NCI-H2081 (cell line): ENCODE measurements at places on chromosomes 2 and 18.

DNA sequence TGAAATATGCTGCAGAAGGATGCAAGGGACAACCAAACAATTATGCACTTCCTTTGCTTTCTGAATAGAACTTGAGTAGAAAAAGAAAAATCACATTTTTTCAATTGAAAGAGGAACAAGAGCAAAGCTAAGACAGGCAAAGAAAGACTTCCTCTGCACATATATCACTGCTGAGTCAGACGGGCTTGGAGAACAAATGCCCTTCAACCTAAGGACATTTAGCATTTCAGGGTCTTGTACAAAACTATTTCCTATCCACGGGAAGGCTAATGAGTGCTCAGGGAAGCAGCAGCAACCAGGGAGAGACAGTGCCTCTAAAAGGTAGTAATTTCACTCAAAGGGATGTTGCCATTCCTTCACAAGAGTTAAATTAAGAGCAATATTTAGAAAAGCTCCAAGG, 570.0 kb upstream of the GCFC2 start:
- DNase-seq: no peak

- DNase-seq: no peak
Measured at GRCh38 chr2:63537306-63537705, 51.0 kb downstream of the WDPCP start.

- DNase-seq: no peak
Measured at GRCh38 chr2:99988599-99988998, 153.8 kb downstream of the AFF3 start.

- no peak for DNase-seq
Measured at GRCh38 chr2:215899141-215900074, 113.9 kb downstream of the MREG start.

- peak; percentile 35 for DNase-seq
Measured at GRCh38 chr18:69250305-69251151, 150.2 kb upstream of the DOK6 start.

DNA sequence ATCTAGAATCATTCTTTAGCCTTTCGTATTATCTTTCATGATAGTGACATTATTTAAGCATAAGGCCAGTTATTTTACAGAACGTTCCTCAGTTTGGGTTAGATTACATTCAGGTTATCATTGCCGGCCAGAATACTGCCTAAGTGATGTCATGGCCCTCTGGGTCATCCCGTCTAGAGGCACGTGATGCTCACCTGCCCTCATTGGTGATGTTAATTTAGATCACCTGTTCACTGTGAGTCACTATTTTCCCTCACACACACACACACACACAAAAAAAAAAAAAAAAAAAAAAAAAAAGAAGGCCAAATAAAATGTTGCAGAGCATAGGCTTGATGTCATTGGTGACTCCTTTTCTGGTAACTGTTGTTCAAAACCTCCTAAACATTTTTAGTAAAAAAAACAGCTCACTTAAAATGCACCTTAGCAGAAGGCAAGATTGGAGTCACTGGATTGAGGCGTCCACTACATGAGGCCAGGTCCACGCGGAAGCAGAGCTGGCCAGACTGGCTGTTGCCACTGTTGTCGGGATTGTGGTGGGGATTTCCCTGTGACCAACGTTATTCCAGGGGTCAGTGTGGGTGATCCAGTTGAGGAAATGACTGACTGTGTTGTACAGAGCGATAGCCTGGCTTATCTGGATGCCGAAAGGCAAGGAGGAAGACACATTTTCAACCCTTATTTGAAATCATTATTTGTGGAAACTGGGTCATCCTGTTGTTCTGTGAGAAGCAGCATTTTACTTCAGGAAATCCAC, 52.1 kb upstream of the CNGA3 start:
- no peak for DNase-seq

DNA sequence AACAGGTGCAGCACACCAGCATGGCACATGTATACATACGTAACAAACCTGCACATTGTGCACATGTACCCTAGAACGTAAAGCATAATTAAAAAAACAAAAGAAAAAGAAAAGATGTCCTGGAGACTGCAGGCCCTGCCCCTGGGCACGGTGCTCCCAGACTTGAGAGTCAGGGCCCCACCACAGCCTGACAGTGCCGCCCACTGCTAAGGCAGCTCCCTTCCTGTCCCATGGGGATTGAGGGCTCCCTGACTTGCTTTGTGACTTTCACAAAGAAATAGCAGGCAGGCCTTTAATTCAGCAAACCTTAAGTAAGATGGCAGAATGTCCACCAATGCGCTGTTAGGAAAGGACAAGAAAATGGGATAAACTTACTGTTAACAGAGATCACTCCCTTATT, 116.8 kb downstream of the NDUFA10 start:
- DNase-seq: no peak

GRCh38 chr2:46967990-46968647, 52.5 kb upstream of the MCFD2 start:
- DNase-seq: no peak

- no peak for DNase-seq
Measured at GRCh38 chr18:10054366-10054765, 140.6 kb downstream of the VAPA start.

- DNase-seq: no peak
Measured at GRCh38 chr2:183157131-183157530, 32.9 kb downstream of the NUP35 start.

GRCh38 chr18:55509631-55510324, 78.2 kb downstream of the TCF4 start:
- no peak for DNase-seq

GRCh38 chr18:68017385-68017784, 500.9 kb upstream of the DSEL start:
- no peak for DNase-seq

- no peak for DNase-seq
Measured at GRCh38 chr2:167480232-167480985, 592.1 kb downstream of the XIRP2 start.

DNA sequence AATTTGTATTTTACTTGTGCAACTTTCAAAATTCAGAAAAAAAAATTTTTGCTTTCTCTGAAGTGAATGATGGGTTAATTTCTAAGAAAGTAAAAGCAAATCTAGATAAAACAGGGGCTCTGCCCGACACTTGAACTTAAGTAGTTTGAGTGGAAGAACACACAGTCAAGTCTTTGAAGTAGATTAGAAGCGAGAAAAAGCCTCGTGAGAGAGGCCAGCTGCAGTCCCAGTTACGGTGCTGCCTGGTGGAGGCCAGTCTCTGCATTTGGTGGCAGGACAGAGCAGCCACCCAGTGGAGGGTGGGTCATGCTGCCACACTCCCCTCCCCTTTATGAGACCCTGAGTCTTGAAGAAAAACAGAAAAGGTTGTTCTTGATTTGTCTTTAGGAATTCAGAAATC, 81.8 kb downstream of the INPP5D start:
- DNase-seq: no peak

- no peak for DNase-seq
Measured at GRCh38 chr18:10332452-10332851, 122.0 kb upstream of the APCDD1 start.

GRCh38 chr2:31253356-31254131, 19.6 kb downstream of the EHD3 start:
- DNase-seq: no peak

GRCh38 chr2:8626572-8626971, 55.3 kb upstream of the ID2 start:
- no peak for DNase-seq

DNA sequence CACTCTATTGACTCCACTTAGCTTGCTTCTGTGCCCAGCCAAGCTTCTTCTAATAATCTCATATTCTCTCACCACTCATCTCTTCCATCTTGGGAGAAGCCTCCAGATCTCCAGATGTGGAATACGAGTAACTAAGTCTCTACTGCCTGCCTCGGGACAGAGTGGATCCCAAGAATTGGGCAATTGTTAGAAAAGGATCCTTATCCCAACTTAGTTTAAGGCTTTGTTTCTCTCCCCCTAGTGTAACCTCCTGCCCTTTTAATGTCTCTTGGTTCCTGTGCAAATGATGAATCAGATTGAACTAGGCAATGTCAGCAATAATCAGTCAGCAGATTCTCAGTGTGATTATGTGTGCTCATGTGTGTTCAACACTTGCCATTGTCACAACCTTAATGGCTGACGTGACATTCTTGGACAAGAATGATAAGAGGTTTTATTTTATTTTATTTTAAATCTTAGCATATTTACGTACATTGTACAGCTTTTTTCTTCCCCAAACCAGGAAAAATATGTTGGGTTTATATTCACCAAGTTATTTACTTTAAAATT, 59.7 kb downstream of the MYO3B start:
- no peak for DNase-seq

DNA sequence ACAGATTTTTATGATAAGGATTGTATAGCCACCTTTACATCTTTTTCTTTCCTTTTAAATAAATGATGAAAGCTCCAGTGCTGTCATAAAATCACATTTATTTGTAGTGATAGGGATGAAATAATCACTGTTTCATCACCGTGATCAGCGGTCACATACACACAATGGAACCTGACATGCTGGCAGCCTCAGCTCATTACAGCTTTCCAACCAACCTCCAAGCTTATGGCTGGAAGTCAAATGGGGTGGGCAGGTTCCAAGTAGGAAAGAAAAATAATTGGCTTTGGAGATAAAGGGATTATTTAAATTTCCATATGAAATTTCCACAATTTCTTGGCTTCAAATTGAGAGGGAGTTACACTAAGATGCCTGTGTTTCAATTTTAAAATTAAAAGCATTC, 251.3 kb downstream of the PLCL1 start:
- no peak for DNase-seq

DNA sequence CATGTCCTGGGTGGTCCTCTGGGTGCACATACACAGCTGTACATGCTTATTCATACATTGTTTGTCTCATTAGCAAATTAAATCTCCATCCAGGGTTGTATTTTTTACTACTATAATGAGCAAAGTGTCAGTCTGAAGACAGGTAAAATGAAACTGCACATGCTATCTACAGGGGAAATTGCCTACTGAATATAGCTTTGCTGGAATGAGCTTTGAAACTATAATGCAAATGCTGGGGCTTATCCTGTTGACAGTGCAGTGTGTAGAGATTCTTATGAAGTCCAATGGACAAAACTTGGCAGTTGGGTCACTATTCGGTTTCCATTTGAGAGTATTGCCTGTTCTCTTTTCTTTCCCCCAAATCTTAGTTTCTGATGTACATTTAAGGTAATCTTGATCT, 292.8 kb upstream of the LRP1B start:
- DNase-seq: no peak

DNA sequence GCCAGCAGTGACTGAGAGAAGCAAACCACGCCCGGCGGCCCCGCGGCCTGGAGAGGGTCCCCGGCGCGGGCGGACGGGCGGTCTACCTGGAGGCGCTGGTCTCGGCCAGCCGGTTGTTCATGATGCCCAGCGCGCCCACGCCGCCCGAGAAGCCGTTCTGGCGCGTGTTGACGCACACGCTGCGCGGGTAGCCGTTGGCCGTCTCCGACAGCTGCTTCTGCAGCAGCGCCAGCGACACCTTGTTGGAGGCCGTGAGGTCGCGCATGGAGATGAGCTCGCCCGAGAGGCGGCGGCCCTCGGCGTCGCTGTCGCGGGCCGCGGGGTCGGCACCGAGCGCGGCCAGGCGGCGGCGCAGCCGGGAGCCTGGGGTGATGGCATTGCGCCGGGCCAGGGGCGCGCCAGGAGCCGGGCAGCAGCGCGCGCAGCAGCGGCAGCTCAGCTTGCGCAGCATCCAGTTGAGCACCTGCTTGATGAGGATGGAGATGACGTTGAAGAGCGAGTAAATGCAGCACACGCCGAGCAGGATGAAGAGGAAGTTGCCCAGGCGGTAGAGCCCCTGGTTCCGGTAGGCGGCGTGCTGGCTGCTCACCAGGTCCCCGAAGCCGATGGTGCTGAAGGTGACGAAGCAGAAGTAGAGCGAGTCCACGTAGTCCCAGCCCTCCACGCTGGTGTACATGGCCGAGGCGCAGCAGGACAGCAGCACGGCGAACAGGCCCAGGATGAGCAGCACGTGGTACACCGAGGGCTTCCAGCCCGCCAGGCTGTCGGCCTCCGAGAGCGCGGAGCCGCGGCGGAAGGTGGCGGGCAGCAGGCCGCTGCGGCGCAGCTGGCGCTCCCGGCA, 118.1 kb downstream of the MSH2 start:
- DNase-seq: peak; percentile 78

DNA sequence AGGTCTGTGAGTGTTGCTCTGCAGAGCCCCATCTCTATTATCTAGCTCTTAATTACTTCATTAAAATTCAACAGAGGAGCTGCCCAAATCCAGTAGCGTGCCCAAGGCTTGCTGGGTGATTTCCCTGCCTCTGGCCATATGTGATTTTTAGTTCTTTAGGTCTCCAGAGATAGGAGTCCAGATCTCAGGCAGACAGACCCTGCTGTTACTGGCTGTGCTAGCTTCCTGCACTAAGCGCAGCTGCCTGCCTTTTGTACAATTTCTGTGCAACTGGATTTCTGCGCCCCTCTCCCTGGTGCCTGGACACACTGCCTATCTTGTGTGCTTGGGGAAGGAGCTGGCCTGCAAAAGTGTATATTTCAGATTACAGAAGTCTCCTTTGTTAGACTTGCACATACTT, 136.5 kb downstream of the TDRD15 start:
- DNase-seq: no peak

- no peak for DNase-seq
Measured at GRCh38 chr2:203532957-203533658, 2.0 kb downstream of the RAPH1 start.

DNA sequence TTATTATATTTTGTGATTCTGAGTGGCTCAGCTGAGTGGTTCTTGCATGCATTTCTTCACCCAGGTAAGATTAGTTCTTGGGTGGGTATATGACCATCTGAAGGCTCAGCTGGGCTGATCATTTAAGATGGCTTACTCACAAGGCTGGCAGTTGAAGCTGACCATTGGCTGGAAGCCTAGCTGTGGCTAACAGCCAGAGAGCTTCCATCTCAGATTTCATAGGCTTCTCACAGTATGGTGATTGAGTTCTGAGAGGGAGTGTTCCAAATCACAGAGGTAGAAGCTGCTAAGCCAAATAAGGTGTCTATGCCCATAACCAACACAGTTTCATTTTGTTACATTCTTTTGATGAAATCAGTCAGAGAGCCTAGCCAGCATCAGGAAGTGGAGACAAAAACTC, 117.4 kb upstream of the RPRM start:
- peak; percentile 38 for DNase-seq

DNA sequence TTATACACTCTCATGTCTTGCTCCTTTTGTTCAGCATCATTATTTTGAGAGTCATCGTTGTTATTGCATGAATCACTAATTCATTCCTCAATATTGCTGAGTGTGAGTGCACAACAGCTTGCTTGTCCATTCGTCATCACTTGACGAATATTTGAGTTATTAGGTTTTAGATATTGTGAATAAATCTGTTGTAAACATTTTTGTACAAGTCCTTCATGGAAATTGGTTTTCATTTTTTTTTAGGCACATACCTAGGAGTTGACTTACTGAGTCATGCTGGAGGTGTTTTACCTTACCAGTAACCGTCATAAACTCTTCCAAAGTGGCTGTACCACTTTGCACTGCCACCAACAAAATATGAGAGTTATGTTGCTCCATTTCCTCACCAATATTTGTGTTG, 84.2 kb upstream of the NCK2 start:
- no peak for DNase-seq
